ENCODE measurements at places on chromosomes 7 and 10. TPM values are rescaled to one million over a fixed set of nuclear protein-coding genes. Genes with fewer than 3 reads are reported as not detected.

Gene MMD2
- not detected for total RNA-seq

Gene RUFY2
- 24.6 TPM for total RNA-seq

Gene SPOCK2
- 0.26 TPM for total RNA-seq

Gene NEUROD6
- total RNA-seq, result not detected

Gene GPC2
- 0.99 TPM for total RNA-seq
